Hindlimb muscle (tissue), 1 donor: ENCODE measurements at places on chromosomes 6 and 20.

- no peak for DNase-seq
These were observed 104.4 kb upstream of the TAB2 start for GRCh38 chr6:149212892-149213801.

GRCh38 chr6:118537574-118537973 lies 10.5 kb upstream of the PLN start:
- peak; percentile 17 for DNase-seq

DNA sequence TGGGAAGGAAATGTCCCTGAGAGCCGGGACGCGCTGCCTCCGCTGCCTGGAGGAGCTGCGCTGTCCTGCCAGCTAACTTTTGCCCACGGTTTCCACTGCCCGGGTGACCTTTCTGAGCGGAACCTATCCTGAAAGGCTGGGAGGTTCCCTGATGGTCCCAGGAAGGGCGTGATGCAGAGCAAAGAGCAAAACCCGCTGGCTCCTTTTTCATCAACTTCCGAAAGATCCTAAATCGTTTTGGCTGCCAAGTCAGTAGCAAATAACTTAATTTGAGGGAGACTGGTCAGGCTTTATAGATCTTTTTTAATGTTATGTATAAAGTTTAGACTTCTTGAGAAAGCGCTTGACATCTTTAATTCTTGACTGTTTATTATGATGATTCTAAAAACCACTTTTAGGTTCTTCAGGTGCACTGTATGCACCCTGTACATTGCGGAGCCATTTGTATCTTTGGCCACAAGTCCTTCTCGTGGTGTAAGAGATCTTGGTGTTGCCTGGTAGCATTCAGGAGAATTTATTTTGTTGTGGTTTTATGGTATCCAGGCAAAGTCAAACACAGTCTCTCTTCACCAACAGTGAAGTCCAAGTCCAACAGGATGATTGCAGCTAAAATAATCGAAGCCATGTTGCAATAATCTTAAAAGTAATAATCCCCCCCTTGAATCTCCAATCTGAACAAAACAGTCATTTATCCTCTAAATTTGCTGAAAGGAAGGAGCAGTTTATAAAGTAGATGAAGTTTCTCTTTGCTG lies at the start of gene SYNE1:
TSS of gene SYNE1 (minus strand) at position 67 of the 752 bp plus-strand sequence. CDS start 9,031 bp downstream, outside the sequence.
- no peak for DNase-seq

GRCh38 chr6:25006565-25007001 lies 70.8 kb upstream of the RIPOR2 start:
- peak; percentile 24 for DNase-seq
